ENCODE measurements at places on chromosomes 7 and 10.

GRCh38 chr7:138885383-138886147 lies 87.6 kb upstream of the ATP6V0A4 start:
- DNase-seq: no peak

DNA sequence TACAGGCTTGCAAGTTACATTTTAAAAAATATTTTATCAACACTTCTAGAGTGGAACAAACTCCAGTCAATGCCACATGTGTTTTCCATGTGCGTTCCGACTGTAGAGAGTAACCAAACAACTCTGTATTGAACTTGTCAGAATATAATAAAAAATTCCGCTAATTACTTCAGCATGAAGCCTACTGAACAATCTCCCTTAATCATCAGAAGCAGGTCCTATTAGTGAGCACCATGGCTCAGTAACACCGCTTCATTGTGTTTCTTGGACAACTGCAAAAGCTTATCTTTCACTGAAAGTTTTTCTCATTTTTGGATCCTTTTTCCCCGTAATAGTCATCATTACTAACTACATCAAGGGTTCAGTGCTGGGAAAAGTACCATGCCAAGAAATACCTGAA lies 117.0 kb downstream of the MKX start:
- no peak for DNase-seq

DNA sequence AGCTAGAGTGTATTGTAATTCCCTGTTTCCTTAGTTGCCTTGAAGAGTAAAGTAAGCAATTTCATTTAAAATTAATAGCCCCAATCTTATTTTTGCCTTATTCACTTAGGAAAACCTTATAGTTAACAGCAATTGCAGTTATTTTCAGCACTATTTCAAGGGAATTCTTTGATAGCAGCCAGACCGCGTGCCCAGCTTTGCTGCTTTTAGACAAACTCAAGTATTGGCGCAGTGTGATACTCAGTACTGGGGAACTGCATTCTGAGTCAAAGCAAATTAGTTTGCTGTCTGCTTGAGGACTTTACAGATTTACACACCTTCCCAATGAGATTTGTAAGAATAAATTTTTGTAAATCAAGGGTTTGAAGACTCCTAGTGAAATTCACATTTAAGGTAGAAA lies 21.2 kb downstream of the PRKG1 start:
- no peak for DNase-seq

DNA sequence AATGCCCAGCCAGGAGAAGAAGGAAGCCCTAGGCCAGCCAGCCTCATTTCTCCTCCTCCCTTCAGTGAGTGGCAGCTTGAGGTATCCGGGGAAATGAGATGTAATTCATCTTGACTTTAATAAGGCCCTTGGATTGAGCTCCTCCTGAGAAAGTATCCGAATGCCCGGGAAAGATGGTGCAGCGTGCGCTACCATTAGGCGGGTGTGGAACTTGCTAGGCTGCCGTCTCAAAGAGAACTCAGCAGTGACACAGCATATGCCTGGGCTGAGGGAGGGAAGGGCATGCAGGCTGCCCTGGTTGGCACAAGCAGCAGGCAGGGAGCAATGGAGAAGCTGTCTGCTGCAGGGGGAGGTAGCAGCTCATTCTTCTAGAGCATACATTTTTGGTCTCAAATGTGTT lies 659.8 kb upstream of the FOXK1 start:
- DNase-seq: no peak

DNA sequence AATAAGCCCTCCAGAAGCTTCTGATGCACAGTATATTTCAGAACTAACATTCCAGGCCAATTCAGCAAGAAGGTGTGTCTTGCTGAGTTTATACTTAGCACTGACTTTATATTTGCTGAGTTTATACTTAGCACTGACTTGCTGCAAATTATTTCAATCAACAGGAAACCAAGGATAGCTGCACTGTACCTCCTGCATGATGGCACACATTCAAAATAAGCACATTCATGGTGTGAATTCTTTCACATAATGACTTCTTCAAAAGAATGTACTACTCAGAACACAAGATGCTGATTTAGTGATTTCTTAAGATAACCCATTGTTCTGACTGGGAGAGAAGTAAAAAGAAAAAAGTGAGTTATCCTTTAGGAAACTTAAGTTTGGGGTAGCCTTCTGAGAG lies 52.0 kb downstream of the JAZF1 start:
- peak; percentile 54 for DNase-seq

GRCh38 chr7:7159063-7159658 lies 23.2 kb upstream of the C1GALT1 start:
- DNase-seq: no peak

GRCh38 chr10:77144656-77145055 lies 493.0 kb downstream of the KCNMA1 start:
- DNase-seq: no peak

DNA sequence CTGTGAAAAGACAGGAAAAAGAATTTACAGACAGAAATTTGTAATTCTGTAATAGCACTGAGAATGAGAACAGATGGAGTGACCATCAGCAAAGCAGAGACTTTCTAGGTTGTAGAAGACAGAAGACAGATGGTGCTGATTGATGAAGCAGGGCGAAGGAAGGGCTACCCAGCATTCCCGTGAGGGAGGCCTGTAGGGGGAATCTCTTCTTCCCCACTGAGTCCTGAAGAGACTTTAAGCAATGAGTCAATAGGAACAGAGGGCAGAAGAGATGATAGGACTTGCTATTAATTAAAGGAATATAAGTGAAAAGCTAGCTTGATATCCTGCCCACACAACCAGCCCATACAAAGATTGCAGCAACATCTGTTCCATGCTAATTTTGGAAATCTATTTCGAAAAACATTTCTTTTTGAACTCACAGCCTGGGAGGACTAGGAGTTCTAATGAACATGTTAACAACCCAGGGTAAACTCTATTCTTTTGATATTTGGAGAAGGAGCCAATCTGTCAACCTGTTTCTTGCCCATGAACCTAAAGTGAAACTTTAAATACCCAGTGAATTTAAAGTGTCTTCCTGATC lies 44.1 kb downstream of the RALA start:
- peak; percentile 49 for DNase-seq

- peak; percentile 76 for DNase-seq
Measured at GRCh38 chr10:43137717-43138020, 576 bp upstream of the CSGALNACT2 start.

DNA sequence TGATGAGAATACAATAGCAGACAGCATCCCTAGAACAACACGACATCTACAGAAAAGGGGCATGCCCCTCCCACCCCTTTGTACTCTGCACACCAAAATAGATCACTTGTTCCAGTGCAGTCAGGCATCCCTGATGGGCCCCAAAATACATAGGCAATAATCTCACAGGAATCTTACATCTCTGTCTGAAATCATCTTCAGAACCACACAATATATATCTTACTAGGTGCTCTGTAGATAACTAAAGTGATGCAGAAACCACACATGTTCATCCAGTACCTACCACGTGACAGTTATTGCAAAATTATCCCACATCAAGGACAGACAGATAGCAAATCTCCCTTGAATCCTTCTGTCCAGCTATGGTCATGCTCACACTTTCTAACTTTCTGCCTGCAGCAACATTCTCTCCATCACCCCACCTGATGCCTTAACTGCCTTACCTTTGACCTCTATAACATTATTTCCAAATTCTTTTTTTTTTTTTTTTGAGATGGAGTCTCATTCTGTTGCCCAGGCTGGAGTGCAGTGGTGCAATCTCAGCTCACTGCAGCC lies 30.7 kb downstream of the ST8SIA6 start:
- no peak for DNase-seq

- DNase-seq: no peak
Measured at GRCh38 chr10:125392154-125392553, 231.8 kb upstream of the CTBP2 start.

DNA sequence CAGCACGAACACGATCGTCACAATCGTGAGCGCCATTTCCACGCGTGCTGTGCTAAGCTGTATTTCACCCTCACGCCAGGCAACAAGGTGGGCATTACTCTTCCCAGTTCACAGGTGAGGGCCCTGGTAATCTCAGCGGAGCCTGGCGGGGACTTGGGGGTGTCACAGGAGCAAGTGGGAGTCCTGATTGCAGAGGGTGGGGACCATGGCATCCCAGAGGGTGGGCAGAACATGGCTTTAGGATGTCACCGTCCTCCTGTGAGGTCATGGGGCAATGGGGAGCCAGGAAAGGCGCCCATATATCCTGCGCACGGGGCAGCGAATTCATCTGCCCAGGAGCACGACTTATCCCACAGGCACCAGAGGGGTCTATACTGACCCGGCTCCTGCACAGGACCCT lies 489.8 kb downstream of the DNAJB6 start:
- DNase-seq: no peak

DNA sequence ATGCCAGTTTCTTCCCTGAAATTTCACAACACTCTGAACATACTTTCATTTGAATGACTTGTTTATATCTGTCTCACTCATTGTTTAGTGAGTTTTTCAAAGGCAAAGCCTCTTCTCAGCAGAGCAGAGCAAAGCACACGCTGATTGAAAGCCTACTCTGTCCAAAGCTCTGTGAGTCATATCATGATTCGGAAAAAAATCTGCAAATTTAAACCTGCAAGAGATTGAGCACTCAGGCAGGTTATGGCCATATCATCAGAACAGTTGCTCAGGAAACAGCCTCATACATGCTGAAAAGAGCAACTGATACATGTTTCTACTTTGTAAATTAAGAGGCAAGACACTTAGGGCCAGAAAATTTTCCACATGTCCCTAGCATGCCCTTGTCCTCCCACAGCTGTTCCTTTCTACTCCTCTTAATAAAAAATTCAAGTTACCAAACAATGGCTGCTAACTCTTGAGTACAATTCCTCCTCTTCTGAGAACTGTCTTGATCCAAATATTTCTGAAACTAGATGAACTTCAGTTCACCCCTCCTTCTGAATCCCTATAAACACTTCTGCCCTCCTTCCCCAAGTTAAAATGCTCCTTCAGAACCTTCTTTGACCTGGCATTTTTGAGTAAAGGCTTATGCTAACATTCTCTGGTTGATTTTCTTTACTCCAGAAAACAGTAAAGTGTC lies 140.6 kb upstream of the HPS1 start:
- DNase-seq: no peak

Data from cardiac fibroblast (primary cell).